Left renal pelvis (tissue), 4 donors: ENCODE measurements at places on chromosomes 3 and 15.
A peak's percentile ranks its signal among the peaks of the same experiment; 100 is the strongest.

DNA sequence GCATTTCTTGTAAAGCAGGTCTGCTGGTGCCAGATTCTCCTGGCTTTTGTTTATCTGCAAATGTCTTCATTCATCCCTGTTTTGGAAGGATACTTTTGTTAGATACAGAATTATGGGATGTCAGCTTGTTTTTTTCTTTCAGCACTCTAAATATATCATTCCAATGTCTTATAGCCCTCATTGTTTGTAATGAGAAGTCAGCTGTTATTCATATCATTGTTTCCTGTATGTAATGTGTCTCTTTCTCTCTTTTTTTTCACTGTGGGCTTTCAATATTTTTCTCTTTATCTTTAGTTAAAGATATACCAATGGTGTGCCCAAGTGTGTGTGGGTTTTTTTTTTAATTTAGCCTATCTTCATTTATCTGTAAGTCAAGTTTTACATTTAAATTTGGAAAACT lies 65.6 kb upstream of the DCP1A start:
- no peak for DNase-seq

DNA sequence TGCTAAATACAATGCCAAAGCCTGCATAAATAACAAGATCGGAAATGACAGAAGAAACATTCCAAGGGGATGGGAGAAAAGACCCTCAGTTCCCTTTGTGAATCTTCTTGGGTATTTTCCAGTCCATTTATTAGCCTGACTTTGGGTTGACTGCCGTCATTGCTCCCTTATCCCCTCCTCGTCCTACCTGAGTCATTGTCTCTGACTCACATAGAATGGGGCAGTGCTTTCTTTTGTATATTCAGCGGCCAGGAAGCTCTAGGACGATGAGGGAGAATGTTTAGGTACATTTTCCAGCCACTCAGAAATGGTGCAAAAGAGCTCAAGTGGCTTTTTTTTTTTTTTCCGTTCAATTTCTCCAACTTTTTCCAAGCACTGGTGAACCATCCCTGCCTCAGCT lies 71.6 kb downstream of the KAT2B start:
- no peak for DNase-seq

- no peak for DNase-seq
These were observed 90.8 kb upstream of the FGF12 start for GRCh38 chr3:192818126-192818525.

DNA sequence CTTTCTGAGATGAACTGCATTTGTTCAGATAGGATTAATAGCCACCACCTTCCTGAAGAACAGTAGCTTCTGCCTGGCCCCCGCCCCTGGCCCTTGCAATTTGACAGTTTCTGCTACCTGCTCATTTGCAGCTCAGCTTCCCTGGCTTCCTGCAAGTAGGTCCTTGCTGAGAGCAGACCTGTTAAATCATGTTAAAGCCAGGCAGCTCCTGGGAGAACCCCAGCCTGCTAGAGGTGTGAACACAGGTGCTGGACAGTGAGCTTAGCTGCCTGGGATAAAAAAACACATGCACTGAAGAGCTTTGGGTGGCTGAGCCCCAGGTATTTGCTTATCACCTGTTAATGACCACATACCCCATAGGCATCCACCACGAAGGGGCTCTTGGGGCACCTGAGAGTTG lies 143.4 kb downstream of the PTPRG start:
- no peak for DNase-seq

DNA sequence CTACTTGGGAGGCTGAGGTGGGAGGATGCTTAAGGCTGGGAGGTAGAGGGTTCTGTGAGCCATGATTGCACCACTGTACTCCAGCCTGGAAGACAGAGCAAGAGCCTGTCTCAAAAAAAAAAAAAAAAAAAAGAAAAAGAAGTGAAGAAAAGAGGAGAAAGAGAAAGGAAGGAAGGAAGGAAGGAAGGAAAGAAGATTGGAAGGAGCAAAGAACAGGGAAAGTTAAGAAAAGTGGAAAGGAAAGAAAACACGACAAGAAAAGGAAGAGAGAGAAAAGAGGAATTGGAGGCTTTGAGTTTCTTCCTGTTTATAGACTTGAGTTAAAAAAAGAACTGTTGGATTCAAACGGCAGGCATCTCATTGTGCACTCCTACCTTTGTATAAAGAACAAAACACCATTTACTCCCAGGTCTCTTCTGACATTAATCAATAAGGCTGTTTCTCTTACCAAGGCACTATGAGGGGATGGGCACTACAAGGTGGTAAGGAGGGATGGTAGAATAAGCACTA lies 73.5 kb downstream of the EDEM1 start:
- DNase-seq: no peak

- no peak for DNase-seq
These were observed 39.6 kb upstream of the SLCO3A1 start for GRCh38 chr15:91813924-91814323.

GRCh38 chr3:149967086-149967685 lies 3.5 kb downstream of the PFN2 start:
- DNase-seq: no peak

- no peak for DNase-seq
These were observed 13.5 kb upstream of the STXBP5L start for GRCh38 chr3:120894316-120895057.

DNA sequence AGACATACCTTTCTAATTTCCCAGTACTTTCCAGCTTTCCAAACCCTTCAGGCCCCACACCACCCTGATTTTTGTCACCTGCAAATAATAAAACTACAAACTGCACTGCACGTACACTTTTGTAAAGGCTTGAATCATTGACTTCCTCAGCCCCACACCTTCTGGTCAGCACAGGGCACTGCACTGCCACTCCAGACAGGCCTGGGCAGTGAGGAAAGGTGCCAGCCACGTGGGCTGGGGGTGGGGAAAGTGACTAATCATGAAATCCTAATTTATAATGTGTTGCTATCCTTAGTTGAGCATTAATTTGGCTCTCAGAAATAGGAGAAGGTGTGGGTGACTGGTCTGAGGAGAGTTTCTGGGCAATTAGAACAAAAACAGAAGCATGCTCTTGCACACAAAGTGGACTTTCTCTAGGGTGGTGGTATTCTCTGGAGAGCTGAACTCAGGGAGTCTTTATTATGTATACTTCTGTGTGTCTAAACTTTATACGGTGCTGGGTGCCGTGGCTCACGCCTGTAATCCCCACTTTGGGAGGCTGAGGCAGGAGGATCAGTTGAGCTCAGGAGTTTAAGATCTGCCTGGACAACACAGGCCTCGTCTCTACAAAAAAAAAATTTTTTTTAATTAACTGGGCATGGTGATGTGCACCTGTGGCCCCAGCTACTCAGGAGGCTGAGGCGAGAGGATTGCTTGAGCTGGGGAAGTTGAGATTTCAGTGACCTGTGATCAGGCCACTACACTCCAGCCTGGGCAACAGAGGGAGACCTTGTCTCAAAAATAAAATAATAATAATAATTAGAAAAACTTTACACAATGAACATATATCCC lies 58.2 kb upstream of the FLNB start:
- no peak for DNase-seq

DNA sequence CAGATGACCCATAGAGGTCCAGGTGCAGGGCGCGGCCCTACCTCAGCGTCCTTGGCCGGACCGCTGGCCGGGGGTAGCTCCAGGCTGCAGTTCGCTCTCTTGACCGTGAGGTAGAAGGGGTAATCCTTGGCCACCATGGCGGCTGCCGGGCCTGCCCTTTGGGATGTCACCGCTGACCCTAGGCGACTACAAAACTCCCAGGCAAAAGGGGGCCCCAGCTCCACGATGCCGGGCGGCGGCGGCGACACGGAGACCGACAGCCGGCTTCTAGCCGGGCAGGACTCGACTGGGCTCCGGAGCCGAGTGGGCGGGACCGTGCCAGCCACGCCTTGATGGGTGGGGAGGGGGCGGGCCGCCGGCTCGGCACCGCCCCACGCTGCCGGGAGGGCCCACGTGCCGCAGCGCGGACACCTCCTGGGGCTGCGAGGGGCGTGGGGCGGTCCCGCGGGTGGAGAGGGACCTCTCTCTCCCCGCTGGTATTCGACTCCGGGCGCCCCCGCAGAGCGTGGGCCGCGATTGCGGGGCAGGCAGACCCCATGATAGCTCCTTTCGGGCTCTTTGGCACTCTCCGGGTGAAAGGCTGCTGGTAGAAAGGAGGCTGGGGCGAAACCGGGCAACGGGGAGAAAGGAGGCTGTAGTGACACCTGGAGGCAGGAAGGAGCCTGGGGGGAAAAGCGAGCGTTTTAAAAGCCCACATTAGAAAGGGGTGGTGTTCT lies at the start of gene ARHGEF3:
ARHGEF3 (minus strand) TSS at position 288 of the 716 bp plus-strand sequence; CDS start at position 137, 151 bp downstream.
- DNase-seq: peak; percentile 64

GRCh38 chr3:23444386-23444785 lies 241.3 kb downstream of the UBE2E2 start:
- DNase-seq: no peak

GRCh38 chr3:111820651-111821050 lies 38.4 kb upstream of the PHLDB2 start:
- no peak for DNase-seq

- no peak for DNase-seq
These were observed 160.8 kb downstream of the EPHB1 start for GRCh38 chr3:134955874-134956273.

GRCh38 chr3:44842376-44842775 lies 19.3 kb upstream of the TMEM42 start:
- DNase-seq: no peak

DNA sequence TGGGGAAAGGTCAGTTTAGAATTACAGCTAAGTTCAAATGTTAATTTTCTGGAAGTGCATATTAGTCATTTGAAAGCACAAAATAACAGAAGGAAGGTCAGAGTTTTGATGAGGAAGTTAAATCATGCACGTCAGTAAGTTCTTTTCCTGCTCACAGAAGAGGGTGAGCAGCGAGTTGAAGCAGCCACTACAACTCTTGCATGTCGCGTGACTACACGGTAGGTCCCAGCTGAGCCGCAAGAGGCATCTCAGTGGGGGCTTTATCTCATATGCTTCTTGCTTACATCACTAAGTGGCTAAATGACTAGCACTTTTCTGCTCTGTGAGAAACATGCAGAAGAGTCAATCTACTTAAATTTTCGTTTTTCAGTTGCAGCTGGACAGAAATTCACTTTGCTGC lies 21.3 kb upstream of the SEC62 start:
- no peak for DNase-seq

DNA sequence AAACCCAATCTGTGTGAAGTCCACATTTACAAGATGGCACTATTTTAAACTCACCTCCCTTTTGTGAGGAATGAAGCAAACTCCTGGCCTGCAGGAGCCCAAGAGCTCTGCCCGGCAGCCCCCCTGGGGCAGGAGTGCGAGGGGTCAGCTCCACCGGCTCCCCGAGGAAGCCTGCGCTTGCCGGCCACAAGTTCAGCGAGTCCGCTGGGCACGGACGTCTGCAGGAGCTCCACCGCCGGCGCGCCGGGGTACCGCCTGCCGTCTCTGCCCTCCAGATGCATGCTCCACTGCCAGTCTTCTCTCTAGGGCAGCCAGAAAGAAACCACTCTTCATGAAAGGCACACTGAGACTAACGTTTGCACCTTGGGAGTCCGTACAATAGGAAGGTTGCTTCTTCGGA lies 17.5 kb downstream of the OCA2 start:
- no peak for DNase-seq

DNA sequence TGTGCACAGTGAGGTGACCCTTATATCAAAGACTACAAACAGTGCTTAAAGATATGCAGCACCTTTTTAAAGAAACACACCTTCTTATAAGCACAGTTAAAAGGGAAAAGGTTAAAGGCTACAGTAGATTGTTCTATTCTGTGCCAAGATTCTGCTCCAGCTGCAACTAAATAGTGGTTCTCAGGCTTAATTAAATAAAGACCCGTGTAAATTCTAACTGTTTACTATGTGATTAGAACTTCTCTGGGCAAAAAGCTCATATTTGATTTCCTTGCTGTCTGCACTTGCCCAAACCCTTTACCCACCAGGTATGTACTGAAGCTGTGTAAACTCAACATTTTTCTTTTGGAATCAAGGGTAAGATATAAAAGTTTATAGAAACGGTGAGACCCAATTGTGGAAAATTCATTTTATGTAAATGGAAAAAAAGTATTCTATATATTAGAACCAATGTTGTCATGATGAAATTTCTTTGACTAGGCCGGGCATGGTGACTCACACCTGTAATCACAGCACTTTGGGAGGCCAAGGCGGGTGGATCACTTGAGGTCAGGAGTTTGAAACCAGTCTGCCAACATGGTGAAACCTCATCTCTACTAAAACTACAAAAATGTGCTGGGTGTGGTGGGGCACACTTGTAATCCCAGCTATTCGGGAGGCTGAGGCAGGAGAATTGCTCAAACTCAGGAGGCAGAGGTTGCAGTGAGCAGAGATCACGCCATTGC lies 230.6 kb downstream of the MECOM start:
- DNase-seq: no peak

DNA sequence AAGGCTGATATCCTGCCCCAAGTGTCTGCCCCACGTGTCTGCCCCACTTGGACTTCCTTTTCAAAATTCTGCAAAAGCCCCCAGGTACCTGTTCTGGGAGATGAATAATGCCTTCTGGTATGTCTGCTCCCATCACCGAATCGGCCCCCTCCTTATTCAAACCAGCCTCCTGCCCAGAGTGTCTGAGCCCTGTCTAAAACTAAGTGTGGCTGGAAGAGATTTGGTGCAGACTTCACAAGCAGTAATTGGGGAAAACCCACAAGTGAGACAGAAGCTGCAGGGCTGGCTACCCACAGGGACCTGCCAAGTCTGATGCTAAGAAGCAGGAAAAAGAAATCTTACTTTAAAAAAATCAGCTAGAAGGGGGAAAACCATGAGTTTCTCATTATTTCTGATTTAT lies 85.1 kb downstream of the DUT start:
- no peak for DNase-seq

DNA sequence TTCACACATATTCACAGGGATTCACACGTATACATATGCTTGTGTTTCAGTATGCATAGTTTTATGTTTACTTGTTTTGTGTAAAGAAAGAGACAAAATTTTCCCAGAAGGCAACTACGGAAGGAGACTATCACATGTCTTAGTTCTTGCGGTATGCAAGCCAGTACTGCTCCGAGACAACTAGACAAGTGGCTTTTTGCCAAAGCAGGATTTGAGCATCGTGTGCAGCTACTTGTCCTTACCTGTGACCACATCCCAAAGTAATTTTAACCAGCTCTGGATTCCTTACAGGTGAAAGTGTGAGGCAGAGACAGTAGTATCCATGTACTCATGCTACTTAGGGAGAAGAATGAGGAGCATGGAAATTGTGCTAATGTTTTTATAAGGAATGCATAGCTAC lies 591.4 kb upstream of the NR2F2 start:
- no peak for DNase-seq

GRCh38 chr3:63795438-63795837 lies 23.7 kb upstream of the C3orf49 start:
- no peak for DNase-seq

- no peak for DNase-seq
These were observed 216.8 kb upstream of the CD96 start for GRCh38 chr3:111325160-111325718.

GRCh38 chr15:64634027-64634426 lies 141.4 kb downstream of the RBPMS2 start:
- DNase-seq: peak; percentile 8
